ENCODE measurements at places on chromosomes 6 and 20.

DNA sequence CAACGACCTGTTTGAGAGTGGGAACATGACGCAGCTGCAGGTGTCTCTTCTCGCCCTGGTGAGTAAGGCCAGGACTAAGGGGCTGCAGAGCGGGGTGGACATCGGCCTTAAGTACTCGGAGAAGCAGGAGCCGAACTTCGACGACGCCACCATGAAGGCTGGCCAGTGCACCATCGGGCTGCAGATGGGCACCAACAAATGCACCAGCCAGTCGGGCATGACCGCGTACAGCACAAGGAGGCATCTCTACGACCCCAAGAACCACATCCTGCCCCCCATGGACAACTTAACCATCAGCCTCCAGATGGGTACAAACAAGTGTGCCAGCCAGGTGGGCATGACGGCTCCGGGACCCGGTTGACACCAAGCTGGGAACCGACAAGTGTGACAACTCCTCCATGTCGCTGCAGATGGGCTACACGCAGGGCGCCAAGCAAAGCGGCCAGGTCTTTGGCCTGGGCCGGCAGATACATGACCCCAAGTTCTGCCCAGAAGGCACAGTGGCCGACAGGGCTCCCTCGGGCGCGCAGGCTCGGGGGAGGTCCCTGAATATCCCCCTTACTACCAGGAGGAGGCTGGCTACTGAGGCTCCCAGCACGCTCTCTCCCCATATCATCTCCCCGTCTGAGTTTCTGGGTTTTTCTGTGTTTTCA, 15.9 kb upstream of the AMD1 start:
- H3K4me1 ChIP-seq: no peaks in the 10 kb centered on the region
- H3K36me3 ChIP-seq: no peaks in the 10 kb centered on the region
- H3K27me3 ChIP-seq: no peaks in the 10 kb centered on the region
- no peak for DNase-seq
- H3K27ac ChIP-seq: no peak overlapping the region
- H3K4me3 ChIP-seq: no peak overlapping the region

DNA sequence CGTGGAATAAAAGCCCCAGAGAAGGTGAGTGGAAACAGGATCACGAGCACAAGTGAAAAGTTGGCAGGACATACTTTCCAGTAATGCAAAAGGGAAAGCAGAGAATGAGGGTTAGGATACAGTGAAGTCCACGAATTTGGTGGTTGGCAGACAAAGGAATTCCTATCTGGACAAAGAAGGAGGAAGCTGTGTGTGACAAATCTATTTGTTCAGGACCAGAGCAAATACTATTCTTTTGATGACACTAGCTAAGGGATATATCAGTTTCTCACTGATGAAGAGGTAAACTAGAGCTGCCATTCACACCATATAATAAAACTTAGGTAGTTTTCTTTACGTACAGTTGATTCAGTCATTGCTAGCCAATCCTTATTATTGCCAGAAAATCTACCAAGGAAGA, 156.8 kb upstream of the GRIK2 start:
- H3K27ac ChIP-seq: no peak overlapping the region
- H3K4me3 ChIP-seq: no peak overlapping the region
- H3K27me3 ChIP-seq: no peaks in the 10 kb centered on the region
- no peaks in the 10 kb centered on the region for H3K36me3 ChIP-seq
- no peaks in the 10 kb centered on the region for H3K4me1 ChIP-seq

GRCh38 chr6:145271040-145271439, 464.3 kb downstream of the EPM2A start:
- no peak overlapping the region for H3K4me3 ChIP-seq
- no peak overlapping the region for H3K27ac ChIP-seq
- H3K4me1 ChIP-seq: no peaks in the 10 kb centered on the region

- H3K27ac ChIP-seq: peak overlapping the region; percentile 90
- peak overlapping the region; percentile 93 for H3K4me3 ChIP-seq
- H3K27me3 ChIP-seq: no peaks in the 10 kb centered on the region
- DNase-seq: no peak
- H3K36me3 ChIP-seq: peaks cover 7% of the 10 kb centered on the region
Observed at GRCh38 chr6:116254297-116255056, 602 bp upstream of the TSPYL4 start.

DNA sequence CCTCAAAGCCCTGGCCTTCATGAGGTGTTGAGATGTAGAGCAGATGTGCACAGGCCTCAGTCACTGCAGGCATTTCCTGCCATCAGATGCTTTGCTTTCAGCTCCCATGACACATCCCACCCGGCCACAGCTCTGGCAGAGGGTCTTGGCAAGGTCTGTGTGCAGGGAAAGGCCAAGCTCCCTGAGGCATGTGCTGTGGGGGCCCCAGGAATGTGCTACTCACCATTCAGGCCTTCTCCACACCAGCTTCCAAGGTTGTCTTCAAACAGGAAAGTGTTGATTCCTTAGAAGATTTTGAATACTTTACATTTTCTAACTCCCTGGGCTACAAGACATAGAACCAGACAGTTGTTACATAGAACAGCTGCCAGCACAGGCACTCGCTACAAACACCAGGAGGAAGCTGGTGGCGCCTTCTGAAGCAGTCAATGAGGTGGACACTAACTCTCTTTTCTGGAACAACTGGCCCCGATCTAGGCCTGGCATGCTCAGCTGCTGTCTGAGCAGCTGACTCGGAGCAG, 27.8 kb downstream of the CASS4 start:
- H3K4me1 ChIP-seq: peaks cover 15% of the 10 kb centered on the region
- no peak overlapping the region for H3K4me3 ChIP-seq
- DNase-seq: no peak
- H3K27me3 ChIP-seq: no peaks in the 10 kb centered on the region
- no peak overlapping the region for H3K27ac ChIP-seq
- no peaks in the 10 kb centered on the region for H3K36me3 ChIP-seq

DNA sequence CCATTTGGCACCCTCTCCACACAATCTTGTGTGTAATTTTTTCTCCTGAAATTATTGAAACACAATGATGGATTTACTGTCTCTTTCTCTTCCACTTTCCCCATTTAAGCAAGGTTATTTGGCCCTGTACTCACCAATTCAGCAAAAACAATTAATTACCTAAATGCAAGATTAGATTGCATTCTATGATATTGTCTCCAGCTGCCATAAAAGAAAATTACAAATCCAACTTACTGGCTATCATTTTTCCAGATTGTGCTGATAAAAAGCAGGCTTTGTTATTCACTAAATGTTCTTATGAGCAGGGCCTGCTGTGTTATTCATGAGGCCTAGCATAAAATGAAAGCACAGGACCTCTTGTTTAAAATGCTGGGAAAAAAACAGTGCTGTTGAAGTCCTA, 95.8 kb upstream of the IRAK1BP1 start:
- no peak overlapping the region for H3K4me3 ChIP-seq
- no peaks in the 10 kb centered on the region for H3K4me1 ChIP-seq
- H3K27me3 ChIP-seq: no peaks in the 10 kb centered on the region
- H3K36me3 ChIP-seq: no peaks in the 10 kb centered on the region
